Brain (organoid and tissue), 16 donors: ENCODE measurements at places on chromosomes 3 and 15. TPM values are rescaled to one million over a fixed set of nuclear protein-coding genes. Genes with fewer than 3 reads are reported as not detected.
A peak's percentile ranks its signal among the peaks of the same experiment; 100 is the strongest.

The KBTBD13 gene
- polyA plus RNA-seq = not detected

DNA sequence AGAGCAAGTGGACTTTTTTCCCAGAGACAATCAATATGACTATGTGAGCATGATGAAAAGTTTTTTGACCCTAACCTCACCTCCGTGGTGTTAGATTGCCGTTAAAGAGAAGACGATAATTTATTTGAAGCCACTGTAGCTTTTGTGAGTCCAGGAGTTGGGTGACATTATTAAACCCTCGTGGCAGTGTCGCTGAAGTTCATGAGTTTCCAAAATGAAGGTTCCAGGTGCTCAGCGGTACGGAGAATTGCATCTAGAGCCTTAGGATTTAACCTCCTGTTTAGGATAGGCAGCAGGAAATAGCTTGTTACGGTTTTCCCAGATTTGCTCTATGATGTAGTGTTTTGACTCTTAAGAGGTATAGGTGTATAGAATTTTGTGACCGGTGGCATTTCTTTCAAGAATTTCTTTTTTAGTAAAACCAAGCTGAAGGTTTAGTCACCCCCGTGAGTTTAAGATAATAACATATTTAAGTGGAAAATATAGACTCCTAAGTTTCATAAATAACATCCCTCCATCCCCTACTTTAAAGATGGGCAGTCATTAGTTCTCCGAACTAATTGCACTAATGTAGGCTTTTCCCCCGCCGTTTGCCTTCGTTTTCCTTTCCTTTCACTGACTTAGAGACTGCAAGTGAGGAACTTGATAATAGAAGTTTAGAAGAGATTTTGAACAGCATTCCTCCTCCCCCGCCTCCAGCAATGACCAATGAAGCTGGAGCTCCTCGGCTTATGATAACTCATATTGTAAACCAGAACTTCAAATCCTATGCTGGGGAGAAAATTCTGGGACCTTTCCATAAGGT, 2.0 kb downstream of the SMC4 start:
- no peak for DNase-seq

The CCDC33 gene
- 0.46 TPM for polyA plus RNA-seq

DNA sequence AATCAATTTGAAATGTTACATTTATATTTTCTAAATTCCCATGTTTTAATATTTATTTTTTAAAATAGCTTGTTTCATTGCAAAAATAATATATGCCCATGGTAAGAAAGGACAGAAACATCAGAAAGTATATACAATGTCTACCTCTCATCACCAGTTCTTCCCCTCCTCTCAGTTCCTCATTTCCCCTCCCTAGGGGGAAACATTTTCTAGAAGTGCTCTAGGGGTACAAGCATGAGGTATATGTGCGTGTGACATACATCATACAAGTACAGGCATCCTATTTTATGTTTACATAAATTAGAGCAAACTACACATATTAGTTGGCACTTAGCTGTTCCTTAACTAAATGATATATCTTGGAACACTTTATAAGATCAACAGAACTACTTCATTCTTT, 189.3 kb upstream of the VEPH1 start:
- DNase-seq = no peak

GRCh38 chr3:194275291-194275690, 75.8 kb downstream of the CPN2 start:
- DNase-seq = no peak

DNA sequence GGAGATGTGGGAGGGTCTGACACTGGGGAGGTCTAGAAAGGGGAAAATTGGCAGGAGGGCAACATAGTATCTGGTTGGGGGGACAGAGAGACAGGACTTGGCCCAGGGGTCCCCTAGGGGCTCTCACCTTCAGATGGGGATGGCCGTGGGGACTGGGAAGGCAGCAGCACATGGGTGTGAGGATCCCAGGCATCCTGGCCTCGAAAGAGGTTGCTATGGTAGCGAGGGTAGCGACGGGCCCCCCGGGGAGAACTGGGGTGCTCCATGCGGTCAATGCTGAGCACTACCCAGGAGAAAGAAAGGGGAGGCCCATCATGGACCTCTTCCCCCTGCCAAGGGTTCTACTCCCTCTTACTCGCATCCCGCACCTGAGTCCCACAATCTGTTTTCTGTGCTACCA, 12.5 kb upstream of the SLC26A6 start:
- no peak for DNase-seq

The HCLS1 gene
- polyA plus RNA-seq = 7.0 TPM

The OXTR gene
- 0.42 TPM for polyA plus RNA-seq

GRCh38 chr15:64695561-64695992, 79.8 kb downstream of the RBPMS2 start:
- DNase-seq = peak; percentile 58
